ENCODE measurements at places on chromosomes 5 and 9.

GRCh38 chr9:84709056-84709455 lies 39.5 kb downstream of the NTRK2 start:
- no peak for DNase-seq

GRCh38 chr5:121199216-121199999 lies 652.3 kb upstream of the FTMT start:
- no peak for DNase-seq

DNA sequence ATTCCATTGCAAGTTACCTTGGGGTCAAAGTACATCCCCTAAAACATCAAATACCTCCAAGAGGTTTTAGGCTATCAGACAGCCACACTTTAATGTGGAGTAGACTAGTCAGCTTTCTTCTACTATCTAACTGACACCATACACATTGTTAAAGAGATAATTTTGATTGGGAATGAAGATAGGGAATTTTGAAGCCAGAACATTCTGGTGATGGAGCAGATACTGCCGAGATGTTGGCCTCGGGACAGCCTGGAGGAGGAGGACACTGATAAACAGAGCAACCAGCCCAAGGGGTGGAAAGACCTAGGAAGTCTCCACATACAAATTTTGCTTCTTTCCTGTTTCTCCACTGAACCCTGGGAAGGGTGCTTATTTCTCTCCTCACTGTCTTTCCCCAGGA lies 14.9 kb downstream of the TJP2 start:
- no peak for DNase-seq

DNA sequence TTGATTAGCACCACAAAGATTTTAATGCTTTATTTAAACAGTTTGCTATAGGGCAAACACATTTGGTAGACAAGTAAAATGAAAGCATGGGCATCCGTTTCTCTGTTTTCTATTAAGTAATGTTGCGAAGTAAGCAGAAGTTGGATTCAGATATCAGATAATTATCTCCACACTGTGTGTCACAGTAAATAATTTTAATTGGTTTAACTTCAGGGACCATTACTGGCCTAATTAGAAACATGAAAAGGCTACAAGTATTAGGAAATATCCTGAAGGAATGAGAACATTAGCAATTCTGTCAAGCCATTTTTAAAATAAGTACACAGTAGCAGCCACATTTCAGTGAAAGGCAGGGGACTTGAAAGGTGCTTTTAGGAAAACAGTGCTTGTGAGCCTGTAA lies 975.4 kb downstream of the NR2F1-AS1 start:
- no peak for DNase-seq

DNA sequence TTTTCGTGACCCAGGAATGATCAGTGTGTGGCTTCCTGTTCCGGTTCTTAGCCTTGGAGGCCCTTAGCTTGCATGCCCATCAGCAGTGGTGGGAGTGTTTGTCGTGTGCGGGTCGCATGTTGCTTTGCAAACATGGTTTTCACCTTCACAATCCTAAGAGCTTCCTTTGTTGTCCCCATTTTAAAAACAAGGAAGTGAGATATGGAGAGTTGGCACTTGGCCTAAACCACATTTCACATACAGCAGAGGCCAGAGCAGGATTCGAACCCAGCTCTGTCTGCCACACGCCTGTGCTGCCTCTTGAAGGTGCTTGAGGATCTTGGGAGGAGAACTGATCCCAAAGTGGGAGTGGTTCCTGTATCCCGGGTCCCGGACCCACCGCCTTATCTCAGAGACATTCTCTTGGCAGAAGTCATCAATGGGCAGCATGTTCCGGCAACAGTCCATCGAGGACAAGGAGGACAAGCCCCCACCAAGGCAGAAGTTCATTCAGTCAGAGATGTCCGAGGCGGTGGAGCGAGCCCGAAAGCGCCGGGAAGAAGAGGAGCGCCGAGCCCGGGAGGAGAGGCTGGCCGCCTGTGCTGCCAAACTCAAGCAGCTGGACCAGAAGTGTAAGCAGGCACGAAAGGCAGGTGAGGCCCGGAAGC lies 38.2 kb upstream of the POMT1 start:
- DNase-seq = no peak

DNA sequence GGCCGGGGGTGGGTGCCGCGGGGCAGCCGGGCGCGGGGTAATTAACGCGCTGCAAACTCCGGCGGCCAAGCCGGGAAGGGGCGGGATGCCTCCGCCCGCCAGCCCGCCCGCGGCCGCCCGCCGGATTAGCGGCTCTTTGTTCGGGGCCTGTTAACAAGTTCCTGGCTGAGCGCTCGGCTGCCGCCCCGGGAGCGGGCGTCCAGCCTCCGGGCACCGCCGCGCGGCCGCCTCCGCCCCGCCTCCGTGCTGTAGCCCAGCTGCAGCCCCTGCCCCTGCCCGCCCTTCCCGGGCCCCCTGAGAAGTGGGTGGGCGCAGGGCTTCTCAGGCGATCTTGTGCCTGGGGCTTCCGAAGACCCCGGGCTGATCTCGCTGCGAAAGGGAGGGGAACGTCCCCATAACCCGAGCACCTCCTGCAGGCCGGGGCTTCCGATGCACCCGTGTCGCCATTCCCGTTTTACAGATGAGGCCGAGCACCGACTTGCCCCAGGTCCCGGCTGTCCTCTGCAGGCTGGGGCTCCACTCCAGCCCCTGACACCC lies 7.5 kb downstream of the UNC5A start:
- DNase-seq = no peak

DNA sequence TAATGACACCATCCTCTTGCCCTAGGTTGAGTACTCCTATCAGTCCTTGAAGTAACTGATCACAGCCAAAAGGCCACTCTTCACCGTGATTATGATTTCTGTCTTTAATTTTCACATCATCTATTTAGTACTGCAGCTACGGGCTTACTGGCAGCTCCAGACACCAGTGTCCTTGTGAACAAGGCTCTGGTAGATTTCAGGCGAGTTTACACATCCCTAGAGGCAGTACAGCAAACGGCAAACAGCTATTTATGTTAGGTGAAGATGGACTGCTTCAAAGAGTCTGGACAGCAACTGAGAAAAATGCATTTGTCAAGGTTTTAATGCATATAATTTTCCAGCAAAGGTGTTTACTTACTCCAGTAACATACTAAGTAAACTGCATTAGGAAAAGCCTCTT lies 396.9 kb downstream of the KDM4C start:
- DNase-seq = no peak

- no peak for DNase-seq
Observed at GRCh38 chr9:72937545-72937944, 15.3 kb downstream of the ALDH1A1 start.

- DNase-seq = no peak
Observed at GRCh38 chr5:31131381-31131891, 62.0 kb upstream of the CDH6 start.

DNA sequence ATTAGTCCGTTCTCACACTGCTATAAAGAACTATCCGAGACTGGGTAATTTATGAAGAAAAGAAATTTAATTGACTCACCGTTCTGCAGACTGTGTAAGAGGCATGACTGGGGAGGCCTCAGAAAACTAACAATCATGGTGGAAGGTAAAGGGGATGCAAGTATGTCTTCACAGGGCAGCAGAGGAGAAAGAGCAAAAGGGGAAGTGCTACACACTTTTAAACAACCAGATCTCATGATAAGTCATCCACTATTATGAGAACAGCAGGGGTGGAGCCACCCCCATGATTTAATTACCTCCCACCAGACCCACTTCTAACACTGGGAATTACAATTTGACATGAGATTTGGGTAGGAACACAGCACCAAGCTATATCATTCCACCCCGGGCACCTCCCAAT lies 26.6 kb downstream of the FST start:
- DNase-seq = no peak

DNA sequence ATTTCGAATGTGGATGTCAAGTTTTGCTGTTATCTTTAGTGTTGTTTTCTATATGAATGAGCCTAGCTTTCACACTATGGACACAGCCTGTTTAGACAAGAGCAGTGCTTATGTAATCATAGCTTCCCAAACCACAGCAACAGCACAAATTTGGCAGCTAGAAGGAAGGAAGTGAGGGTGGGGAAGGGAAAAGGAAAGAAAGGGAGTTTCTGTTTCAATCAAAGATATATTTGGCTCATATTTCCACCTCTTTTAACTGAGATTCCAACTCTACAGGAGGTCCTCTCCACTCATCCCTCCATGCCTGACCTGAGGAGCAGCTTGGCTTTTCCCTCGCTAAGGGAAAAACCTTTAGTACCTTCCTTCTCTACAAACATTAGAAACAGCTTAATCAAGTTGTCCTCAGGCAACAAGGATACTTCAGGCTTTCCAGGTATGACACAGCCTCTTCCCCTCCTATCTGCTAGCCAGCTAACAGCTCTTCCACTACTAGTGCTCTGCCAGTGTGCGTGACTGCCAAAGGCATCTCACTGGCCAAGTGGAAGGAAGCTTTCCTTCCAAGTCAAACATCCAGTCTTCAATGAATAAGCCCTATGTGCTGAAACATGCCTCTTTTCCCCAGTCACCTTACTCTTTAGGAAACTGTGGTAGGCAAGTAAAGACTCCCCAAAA lies 268.6 kb upstream of the PTGER4 start:
- DNase-seq = no peak

- DNase-seq = no peak
Observed at GRCh38 chr9:17236147-17236546, 101.3 kb downstream of the CNTLN start.

- peak; percentile 35 for DNase-seq
Observed at GRCh38 chr5:59151162-59151889, 568.5 kb downstream of the RAB3C start.

DNA sequence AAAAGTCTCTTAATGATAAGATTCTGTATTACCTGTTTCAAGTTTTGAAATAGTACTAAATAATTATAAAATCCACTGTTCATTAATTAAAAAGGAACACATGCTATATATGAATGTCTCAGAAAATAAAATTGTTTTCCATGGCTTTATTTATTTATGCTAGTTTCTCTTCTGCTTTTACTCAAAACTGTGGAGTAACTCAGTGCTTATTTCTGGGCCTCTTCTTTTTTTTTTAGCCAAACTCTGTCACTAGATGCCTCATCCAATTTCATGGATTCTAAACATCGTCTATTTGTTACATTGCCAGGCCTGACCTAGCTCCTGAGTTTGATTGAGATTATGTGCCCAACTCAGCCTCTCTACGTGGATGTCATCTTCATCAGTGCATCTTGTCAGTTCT lies 1509.7 kb downstream of the MAT2B start:
- DNase-seq = no peak

- no peak for DNase-seq
Observed at GRCh38 chr9:31639451-31639850, 745.0 kb upstream of the ACO1 start.

- DNase-seq = no peak
Observed at GRCh38 chr5:174234388-174234787, 188.9 kb downstream of the NSG2 start.

DNA sequence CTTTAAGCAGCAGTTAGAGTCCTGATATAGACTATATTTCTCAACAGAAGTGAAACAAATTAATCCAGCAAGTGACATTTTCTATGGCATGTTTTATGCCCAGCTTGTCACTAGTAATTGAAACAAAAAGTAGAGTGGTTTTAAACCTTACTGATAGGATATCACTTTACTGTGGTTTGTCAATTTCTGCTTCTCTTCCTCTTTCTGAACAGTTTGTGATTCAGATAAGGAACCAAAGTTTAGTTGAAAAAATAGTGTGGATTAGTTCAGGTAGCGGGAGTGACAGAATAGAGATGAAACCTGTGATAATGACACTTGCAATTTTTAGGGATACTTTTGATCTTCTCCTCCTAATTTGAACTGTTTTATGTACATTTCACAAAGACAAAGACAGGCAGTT lies 485.7 kb upstream of the EDIL3 start:
- no peak for DNase-seq

DNA sequence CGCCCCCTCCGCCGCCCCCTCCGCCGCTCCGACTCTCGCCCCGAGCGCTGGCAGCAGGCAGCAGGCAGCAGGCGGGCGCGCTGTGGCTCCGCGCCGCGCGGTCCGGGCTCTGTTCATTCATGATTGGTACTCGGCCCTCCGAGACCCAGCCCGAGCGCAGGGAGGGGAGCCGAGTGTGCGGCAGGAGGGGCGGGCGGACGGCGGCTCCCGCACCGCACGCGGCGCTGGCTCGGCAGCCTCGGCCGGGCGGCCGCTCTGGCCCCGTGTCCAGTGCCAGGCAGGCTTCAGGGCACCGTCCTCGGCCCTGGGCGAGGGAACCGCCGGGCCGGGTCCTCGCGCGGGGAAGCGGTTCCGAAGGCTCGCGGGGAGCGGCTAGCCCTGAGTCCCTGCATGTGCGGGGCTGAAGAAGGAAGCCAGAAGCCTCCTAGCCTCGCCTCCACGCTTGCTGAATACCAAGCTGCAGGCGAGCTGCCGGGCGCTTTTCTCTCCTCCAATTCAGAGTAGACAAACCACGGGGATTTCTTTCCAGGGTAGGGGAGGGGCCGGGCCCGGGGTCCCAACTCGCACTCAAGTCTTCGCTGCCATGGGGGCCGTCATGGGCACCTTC lies at the start of gene KCNIP1:
KCNIP1 (plus strand) TSS at position 31 of the 607 bp plus-strand sequence.
- no peak for DNase-seq

GRCh38 chr5:170097934-170098333 lies 7.8 kb upstream of the FOXI1 start:
- no peak for DNase-seq

DNA sequence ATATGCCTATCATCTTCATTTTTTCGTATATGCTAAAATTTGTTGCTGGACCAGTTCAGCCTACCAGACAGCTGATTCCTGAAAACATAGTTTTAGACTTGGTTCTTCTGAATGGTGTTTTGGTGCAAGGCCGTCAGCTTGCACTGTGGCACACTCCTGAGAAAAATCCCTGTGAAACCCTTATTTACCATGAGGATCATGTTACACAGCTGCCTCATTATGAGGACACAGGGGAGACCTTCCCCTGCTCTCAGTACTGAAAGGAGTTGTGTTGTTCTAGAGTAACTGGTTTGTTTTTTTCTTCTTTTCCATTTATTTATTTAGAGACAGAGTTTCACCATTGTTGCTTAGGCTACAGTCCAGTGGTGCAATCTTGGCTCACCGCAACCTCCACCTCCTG lies 37.6 kb downstream of the MAST4 start:
- no peak for DNase-seq

- DNase-seq = no peak
Observed at GRCh38 chr5:81233080-81233634, at the start of gene CKMT2. Gene CKMT2 (plus strand): TSS chr5:81233322. CDS start chr5:81251133, 17,811 bp downstream.

Data from T-helper 2 cell (primary cell).